AML-193 (cell line): ENCODE measurements at places on chromosomes 6 and 20.

DNA sequence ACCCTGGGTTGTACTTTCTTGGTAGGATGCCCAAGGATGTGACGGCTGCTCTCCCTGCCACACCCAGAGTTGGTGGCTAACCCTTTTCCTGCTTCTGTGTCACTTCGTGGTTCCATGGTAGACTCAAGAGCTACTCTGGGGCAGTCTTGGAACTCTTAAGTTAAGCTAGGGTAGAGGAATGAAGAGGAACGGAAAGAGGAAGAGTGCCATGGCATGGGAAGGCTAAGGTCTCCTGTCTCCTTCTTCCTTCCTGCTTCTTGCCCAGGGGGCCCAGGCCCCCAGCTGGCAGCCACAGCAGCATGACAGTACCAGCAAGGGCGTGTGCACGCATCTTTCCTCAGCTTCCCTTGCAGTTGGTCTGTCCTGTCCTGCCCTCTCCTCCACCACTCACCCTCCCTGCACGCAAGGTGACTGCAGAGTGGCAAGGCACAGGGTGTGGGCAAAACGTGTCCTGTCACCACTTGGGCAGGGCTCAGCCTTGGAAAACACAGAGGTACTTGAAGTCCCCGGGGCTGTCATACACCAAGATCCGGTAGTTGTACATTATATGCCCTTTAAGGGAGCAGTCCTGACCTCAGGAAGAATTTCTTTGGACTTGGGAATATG is 39.8 kb upstream of the TGM3 start:
- DNase-seq = no peak

- DNase-seq = no peak
Observed at GRCh38 chr6:46565531-46565930, 74.3 kb upstream of the RCAN2 start.

DNA sequence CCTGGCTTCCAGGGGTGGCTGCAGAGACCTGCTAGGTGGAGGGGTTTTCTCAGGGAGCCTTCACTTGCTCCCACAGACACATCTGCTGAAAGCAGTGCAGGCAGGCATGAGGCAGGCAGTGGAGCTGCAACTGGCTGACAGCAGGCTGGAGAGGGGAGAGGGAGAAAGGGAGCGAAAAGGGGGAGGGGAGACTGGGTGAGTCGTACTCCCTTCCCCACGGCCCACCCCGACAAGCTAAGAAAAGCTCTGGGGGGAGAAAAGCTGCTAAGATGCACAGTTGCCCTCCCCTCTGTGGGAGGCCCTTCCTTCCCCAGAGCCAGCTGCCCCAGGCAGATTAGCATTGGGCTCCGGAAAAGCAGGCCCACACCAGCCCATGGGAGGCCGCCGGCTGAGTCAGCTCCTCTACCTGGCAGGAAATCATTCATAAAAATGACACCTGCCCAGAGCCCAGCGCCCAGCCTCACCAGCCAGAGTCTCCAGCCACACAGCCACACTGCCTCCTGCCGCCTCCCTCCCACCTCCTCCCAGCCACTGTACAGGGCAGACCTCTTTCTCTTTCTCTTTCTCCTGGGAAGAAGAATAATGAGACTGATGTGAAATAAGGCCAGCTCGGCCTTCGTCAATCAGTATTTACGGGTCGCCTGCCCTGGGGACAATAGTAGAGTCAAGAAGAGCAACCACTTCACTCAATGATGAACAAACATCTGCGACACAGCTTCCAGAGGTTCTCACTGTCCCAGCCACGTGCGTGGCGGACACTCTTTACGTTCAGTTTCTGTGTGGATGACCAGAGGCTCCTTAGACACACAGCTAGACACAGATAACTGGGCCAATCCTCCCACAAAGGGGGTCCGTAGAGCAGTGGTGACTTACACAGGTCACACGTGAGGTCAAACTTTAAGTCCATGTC is 7.7 kb upstream of the C20orf203 start:
- no peak for DNase-seq

DNA sequence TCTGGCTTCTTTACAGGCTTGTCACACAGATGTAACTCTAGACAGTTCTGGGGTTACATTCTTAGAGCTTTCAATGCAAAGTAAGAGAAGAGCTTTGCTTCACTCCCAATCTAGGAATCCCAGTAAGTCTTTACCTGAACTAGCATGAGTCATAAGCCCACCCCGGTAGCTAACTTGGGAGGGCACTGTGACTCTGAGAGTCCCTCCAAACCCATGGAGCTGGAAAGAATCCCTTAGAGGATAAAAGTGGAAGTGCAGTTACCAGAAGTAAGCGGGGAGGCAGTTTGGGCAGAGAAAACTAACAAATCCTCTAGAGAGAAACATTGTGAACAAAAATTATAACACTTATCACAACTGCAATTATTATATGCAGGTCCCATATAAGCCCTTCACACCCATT is 84.0 kb upstream of the SMLR1 start:
- DNase-seq = no peak

DNA sequence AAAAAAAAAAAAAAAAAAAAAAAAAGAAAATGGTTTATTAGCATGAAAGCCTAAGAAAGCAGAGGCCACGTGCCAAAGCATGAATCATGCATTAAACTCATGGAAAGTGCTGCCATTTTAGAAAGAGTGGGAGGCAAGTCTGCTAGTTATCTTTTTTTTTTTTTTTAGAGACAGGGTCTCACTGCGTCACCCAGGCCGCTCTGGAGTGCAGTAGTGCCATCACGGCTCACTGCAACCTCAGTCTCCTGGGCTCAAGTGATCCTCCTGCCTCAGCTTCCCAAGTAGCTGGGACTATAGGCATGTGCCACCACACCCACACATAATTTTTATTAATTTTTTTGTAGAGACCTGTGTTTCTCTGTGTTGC is 5.2 kb downstream of the VWA7 start:
- DNase-seq = no peak

- no peak for DNase-seq
Observed at GRCh38 chr6:13818341-13818740, 4.0 kb upstream of the MCUR1 start.

DNA sequence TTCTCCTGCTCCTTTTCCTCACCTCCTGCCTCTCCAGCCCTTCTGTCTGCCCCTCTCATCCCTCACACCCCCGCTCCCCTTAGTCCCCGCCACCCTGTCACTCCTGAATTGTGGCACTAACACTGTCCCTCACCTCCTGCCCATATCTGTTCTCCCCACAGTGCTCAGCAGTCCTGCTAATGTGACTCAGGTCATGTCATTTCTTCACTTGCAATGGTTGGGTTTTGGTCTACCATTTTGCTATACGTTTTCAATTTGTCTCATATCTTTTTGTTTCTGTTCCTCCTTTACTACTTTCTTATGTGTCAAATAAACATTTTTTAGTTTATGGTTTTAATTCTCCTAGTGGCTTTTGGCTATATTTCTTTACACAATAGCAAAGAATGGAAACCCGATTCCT is 1.3 kb upstream of the HLA-B start:
- no peak for DNase-seq

DNA sequence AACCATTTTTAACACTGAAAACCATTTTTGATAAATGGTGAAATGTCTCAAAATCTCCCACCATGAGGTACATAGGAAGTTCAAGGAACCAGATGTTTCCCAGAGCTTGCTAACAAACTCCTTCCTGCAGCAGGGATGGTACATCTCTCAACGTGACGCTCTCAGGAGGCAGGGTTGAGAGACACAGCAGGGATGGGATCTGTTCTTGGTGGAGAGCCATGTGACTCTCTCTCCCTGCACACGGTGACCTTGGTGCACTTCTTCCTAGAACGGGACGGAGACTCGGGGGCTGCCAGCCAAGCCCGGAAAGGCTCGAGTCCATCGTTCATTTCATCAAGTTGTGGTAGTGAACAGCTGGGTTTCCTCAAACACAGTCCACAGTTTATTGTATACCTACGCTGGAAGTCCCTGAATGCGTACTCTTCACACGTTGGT is 94.2 kb downstream of the FAM50B start:
- no peak for DNase-seq

- DNase-seq = peak; percentile 15
Observed at GRCh38 chr6:154343473-154344308, 12.9 kb downstream of the IPCEF1 start.

GRCh38 chr6:74284284-74284683 is 588.3 kb downstream of the CD109 start:
- DNase-seq = no peak

DNA sequence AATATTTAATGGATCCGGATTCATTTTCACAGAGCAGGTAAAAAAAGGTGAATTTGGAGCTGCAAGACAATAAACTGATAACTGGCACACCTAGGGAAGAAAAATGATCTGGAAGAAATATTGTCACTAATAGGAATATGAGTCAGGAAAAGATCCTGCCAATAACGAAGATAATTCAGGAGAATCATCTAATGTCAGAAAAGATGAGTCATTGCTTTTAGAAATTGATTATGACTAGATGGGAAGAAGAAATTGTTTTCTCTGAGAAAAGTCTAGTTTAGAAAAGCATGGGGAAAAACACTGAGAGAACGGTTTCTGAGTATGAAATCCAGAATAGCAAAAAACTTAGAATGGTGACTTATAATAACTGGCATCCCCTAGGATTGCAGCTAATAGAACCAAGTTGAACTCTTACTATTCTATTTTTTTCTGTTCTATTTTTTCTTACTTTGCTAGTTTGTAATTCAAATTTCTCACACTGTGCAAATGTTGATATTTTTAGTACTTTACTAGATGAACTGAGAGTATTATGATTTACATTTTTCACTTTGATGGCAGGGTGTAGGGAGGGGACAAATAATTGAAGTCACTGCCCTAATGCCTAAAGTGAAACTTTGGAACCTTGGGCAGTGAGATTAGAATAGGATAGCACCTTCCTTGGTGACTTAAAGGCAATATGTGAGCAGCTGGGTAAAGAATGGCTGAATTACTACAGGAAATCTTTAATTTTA is 38.2 kb upstream of the SUPT3H start:
- no peak for DNase-seq

DNA sequence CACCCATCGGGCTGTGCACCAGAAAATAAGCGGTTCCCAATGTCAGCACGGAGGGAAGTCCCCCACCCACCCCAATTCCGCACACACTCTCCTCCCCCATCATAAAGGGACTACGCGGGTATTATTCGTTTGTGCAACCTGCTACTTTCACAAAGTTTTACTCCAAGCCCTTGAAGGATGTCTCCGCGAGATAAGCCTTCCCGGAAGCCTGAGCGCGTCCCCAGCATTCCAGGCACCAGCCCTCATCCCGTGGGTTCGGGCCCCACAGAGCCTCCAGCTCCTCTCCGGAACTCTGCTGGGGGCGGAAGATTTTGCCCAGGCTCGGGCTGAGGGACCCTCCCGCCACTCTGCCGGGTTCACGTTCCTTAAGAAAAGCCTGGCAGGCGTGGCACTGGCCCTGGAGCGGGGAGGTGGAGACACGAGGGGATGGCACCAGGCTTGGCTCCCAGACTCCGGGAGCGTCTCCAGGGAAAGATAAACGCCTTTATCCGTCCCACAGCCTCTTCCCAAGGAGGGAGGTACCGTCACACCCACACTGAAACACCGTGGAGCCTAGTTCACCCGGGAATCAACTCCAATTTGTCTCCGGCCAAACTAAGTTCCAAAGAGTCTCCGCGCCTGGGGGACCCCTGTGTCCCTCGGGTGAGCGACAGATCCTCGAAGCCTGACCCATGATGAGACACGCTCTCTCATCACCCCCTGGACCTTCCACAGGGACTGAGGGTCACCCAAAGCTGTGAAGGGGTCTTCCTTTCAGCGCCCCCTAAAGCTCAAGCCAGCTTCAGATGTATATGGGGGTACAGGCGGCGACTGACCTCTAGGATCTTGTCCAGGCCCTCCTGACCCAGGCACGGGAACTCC is 934 bp downstream of the KCNK5 start:
- DNase-seq = no peak

DNA sequence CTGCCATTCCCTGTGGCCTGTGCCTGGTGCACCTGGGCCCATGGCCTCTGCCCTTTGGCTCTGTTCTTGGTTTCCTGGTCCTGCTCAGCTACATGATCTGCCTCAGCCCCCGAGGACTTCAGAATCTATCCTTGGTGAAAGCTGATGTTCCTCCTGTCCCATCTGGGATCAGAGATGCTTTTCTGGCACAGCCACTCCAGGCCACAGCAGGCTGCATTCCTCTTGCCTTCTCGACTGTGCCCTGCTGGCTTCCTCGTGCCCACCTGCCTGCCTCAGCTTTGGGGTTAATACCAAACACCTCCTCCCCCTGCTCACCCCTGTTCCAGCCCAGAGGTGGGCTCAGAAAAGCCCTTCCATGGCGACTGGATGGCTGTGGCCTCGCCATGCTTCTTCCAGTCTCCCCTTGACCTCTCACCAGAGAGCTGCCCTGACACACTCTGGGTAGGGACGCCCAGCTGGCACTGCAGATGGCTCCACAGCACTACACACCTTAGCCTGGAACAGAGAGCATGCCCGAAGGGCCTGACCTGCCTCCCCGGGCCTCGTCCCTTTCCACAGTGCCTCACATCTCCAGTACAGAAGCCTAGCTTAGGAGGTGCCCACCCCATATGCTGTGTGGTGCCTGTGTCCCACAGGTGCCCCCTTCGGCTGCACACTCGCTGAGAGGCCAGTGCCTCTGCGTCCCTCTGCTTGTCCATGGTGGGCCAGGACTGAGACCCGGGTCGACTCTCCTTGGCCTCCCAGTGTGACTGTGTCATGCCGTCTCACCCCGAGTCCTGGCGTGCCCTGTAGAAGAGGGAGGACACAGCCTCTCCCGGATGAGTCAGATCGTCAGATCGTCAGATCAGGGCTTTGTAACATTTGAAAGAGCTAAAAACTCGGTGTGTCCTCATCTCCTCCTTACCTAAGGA is 148.8 kb downstream of the DTNBP1 start:
- DNase-seq = no peak

- no peak for DNase-seq
Observed at GRCh38 chr6:146851837-146852236, 253.1 kb downstream of the ADGB start.

GRCh38 chr20:22576733-22577514 is 7.4 kb downstream of the FOXA2 start:
- no peak for DNase-seq

- no peak for DNase-seq
Observed at GRCh38 chr6:5712349-5713215, 294.1 kb downstream of the NRN1 start.

DNA sequence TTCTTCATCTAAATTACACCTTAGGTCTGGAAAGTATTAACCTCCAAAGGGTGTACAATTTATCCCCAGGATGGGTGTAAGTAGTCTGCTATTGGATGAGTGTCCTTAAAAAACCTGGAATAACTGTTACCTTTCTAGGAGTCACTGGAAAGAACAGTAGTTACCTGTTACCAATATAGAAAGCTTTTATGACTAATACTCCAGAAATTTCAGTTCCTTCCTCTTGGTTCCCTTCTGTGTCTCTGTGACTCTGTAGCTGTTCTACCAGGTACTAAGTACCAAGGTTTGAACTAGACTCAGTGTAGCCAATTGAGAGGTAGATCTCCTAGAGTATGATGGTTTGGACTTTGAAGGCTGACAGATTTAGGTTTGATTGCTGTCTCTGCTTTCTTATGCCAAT is 47.0 kb upstream of the TBX18 start:
- no peak for DNase-seq

- peak; percentile 90 for DNase-seq
Observed at GRCh38 chr6:89045011-89045387, 35.6 kb upstream of the PNRC1 start.

DNA sequence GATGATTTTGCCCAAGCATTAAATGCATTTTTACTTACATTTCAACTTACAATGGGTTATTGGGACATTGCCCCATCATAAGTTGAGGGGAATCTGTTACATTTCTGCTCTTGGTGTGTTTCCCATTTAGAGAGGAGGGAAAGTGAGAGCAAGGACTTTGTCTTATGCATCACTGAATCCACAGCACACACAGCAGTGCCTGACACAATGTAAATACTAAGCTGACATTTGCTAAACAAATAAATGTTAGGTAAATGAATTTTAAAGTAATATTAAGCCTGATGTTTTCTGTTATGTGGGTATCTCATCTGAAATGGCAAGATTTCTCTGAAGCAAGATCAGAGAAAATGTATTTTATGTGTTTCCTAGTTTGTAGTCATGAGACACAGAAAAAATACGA is 143.6 kb upstream of the STXBP5 start:
- DNase-seq = no peak
